ENCODE measurements at places on chromosomes 3 and 15.
A peak's percentile ranks its signal among the peaks of the same experiment; 100 is the strongest.

GRCh38 chr3:197690754-197691153 lies 46.0 kb downstream of the RUBCN start:
- no peak for DNase-seq

- DNase-seq, result no peak
Observed at GRCh38 chr3:191360620-191361019, 30.3 kb upstream of the UTS2B start.

- DNase-seq, result peak; percentile 61
Observed at GRCh38 chr3:50320853-50321335, 1.7 kb downstream of the HYAL2 start.

- DNase-seq, result no peak
Observed at GRCh38 chr3:114711321-114711886, 417.6 kb downstream of the TIGIT start.

DNA sequence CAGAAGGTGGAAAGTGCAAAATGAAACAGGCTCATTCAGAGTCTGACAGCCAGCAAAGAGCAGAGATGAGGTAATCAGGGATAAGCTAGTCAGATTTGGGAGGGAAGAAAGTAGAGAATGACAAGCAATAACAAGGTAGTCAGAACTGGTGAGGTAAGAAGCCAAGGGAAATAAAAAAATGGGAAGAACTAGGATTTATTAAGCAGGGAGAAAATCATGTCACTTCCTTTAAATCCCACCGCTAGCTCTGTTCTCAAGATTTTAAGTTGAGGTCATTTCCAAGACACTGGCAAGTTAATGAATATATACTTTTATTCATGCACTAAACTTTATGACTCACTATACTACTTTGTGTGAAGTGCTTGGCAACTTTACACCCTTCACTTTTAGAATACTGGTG lies 1106.8 kb downstream of the IGSF11 start:
- DNase-seq, result no peak

DNA sequence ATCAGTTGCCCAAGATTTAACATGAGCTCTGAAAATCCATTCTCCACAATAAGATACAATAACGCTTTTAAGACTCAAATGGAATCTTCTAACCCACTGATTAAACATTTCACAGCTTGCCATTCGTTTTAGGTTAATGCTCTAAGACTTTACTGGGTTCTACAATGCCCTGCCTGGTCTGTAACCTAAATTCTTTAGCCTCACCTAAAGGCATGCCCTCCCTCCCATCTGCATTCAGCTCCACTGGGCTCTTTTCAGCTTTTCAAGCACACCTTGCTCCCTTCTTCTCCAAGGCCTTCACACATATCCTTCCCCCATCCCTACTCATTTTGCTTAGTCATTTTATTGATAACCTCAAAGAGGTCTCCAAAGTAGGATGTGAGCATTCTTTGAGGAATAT lies 290.9 kb downstream of the LSAMP start:
- DNase-seq, result no peak

- DNase-seq, result no peak
Observed at GRCh38 chr3:11514191-11514821, 129.4 kb downstream of the VGLL4 start.

- no peak for DNase-seq
Observed at GRCh38 chr3:110420158-110420641, 651.4 kb upstream of the NECTIN3 start.

DNA sequence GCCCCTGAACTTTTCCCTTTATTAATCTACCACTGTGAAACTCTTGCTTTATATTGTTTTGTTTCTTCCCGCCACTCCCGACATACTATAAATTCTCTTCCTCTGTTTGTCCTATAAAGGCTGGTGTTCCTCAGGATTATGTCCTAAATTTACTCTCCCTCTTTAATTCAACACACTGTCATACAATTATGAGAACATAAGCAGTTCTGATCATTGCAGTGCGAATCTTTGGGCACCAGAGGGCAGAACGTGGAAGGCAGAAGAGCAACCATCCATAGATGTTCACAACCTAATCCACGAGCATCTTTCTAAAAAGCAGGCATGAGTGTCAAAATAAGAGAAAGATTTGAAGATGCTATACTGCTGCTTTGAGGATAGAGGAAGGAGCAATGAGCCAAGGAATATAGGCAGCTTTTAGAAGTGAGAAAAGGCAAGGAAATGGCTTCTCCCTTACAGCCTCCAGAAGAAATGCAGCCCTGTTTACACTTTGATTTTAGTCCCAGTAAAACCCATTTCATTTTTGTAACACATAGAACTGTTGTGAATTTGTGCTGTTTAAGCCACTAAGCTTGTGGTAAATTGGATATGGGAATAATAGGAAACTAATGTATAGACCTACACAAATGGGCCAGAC lies 179.4 kb downstream of the GBE1 start:
- DNase-seq, result no peak

GRCh38 chr3:42936157-42936981 lies 30.4 kb downstream of the ZNF662 start:
- no peak for DNase-seq

- no peak for DNase-seq
Observed at GRCh38 chr3:135138776-135139175, 343.7 kb downstream of the EPHB1 start.

GRCh38 chr15:66803182-66803729 lies 101.2 kb downstream of the SMAD6 start:
- DNase-seq, result no peak

GRCh38 chr15:46117071-46117470 lies 482.2 kb downstream of the SQOR start:
- DNase-seq, result no peak

- DNase-seq, result peak; percentile 18
Observed at GRCh38 chr3:47512416-47513124, 942 bp downstream of the ELP6 start.

GRCh38 chr3:14472471-14473351 lies 67.4 kb downstream of the GRIP2 start:
- DNase-seq, result no peak

GRCh38 chr3:52240886-52241370 lies 2.0 kb upstream of the TWF2 start:
- no peak for DNase-seq

DNA sequence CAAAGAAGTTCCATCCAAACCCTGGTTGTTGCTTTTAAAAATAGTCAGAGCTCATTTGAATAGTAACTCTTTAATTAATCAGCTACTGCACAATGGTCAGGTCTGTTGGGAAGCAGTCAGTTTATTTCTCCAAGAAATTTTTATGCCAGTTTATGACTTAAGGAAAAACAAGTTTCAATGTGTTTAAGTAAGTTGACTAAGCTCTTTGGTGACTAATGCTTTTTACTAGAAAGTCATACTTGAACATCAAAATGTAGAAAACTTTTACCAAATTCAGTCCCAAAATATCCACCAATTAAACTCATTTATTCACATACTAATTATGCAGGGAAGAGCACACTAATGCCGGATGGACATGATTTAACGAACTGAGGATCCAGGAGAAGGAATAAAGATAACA lies 22.1 kb downstream of the PRICKLE2 start:
- DNase-seq, result no peak

DNA sequence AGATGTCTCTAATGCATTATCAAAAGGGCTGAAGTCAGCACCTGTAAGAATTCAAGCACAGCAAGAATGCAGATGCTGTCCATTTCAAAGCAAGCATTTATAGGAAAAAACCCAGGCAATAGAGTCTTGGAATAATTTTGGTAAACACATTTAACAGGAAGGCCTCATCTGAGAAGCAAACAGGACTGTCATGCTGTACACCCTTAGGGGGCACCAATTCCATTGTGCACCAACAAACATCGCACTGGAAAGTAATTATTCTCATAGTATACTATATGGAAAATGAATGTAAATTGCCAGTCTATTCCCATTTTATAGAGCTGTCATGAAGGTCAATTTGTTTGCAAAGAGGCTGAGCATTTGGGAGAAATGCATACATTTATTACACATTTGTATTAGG lies 247.3 kb upstream of the SUCLG2 start:
- DNase-seq, result no peak

GRCh38 chr3:154602241-154602640 lies 172.3 kb upstream of the GPR149 start:
- no peak for DNase-seq

DNA sequence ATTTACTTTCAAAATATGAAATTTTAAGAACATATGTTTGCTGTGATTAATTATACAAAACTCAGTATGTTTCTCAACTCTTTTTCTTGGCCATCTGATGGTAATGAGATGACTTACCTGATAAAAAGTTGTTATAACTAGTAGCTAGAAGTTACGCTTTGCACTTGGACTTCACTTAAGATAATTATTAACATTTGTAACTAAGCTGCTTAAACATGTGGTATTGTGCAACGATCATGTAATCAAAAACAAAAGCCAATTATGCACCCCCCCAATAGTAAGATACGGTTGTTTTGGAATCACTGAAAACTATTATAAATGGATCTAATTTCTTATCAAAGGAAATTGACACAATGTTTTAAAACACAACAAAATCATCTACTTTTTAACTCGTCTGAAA lies 342.9 kb downstream of the CNTN3 start:
- DNase-seq, result no peak

Data from T-helper 17 cell (primary cell).